ENCODE measurements at places on chromosomes 7 and 10.

DNA sequence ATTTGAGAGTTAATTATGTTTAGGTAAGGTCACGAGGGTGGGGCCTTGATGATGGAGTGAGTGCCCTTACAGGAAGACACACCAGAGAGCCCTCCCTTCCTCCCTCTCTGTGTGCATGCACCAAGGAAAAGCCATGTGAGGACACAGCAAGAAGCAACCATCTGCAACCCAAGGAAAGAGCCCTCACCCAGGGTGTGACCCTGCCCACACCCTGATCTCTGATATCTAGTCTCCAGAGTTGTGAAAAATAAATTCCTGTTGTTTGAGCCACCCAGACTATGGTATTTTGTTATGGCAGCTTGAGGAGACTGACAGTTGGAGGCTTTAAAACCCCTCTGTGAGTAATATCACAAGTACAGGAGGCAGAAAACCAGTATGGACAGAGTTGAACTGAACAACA, 15.0 kb upstream of the MCM10 start:
- no peak for DNase-seq

- no peak for DNase-seq
Measured at GRCh38 chr10:72292223-72292691, 18.5 kb downstream of the DDIT4 start.

DNA sequence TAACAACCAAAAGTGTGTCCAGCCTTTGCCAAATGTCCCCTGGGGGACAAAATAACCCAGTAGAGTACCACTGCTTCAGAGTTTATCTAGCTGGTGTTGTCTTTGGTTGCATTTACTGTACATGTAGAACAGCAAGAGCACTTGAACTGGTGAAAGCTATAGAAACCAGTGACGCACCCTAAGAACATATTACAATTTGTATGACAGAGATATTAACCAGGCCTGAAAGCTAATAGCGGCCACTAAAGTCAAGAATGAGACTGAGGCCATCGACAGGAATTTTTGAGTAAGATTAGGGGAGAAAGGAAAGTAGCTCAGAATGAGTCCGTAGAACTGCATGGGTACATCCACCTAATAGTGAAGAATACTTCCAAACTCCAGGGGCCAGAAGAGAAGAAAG, 236.2 kb downstream of the MTERF1 start:
- no peak for DNase-seq

GRCh38 chr7:24201226-24201625, 82.8 kb upstream of the NPY start:
- no peak for DNase-seq

- no peak for DNase-seq
Measured at GRCh38 chr10:77603534-77603927, 34.1 kb downstream of the KCNMA1 start.
